ENCODE measurements at places on chromosomes 4 and X.

- no peak for DNase-seq
Observed at GRCh38 chr4:163688856-163689255, 194.4 kb downstream of the TMA16 start.

DNA sequence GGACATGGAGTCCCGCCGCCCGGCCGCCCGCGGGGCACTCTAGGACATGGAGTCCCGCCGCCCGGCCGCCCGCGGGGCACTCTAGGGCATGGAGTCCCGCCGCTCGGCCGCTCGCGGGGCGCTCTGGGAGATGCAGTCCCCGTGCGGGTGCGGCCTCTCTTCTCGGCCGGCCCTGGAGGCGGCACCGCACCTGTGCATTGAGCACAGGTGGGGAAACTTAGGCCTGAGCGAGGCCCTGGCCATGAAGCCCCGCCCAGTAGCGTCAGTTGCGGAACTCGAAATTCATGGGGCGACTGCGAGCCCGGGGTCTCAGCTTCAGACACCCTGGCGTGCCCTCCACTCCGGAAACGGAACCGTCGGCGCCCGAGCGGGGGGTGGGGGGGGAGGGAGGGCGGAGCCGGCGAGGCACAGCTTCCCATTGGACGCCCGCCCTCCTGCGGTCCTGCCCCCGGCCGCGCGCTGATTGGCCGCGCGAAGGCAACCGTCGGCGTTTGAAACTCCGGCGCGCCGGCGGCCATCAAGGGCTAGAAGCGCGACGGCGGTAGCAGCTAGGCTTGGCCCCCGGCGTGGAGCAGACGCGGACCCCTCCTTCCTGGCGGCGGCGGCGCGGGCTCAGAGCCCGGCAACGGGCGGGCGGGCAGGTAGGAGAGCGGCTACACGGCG is at the start of the genes TACC3 and TMEM129:
TACC3 (plus strand) TSS at position 519 of the 663 bp plus-strand sequence. CDS start 1,901 bp downstream, outside the sequence.
TMEM129 (minus strand) TSS at position 321 of the 663 bp plus-strand sequence. CDS start 486 bp downstream, outside the sequence.
- DNase-seq: peak; percentile 88

DNA sequence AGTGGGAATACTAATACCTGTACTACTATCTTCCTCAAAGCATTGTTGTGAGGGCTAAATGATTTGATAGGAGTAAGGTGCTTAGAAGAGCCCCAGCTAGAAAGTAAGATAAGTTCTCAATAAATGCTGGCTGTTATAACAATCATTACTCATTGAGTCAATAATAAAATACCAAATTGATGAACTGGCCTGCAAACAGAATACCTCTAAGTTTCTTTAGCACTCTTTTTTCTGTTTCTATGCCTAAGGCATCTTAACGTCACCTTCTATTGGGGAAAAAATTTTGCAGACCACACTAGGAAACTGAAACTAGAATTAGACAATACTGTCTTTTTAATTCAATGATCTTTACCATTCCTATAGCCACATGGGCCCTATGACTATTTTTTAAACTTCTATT is 1.2 kb downstream of the CLTRN start:
- no peak for DNase-seq

DNA sequence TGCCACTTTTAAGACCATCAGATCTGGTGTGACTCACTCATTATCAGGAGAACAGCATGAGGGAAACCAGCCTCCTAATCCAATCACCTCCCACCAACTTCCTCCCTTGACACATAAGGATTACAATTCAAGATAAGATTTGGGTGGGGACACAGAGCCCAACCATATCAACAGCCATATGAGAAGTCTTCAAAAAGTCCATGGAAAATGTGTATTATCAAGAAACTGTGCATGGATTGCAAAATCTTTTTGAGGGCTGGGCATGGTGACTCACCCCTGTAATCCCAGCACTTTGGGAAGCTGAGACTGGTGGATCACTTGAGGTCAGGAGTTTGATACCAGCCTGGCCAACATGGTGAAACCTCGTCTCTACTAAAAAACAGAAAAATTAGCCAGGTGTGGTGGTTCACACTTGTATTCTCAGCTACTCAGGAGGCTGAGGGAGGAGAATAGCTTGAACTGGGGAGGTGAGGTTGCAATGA is 17.8 kb upstream of the RPL39 start:
- peak; percentile 20 for DNase-seq

GRCh38 chrX:131359611-131360010 is 70.5 kb upstream of the IGSF1 start:
- DNase-seq: no peak

DNA sequence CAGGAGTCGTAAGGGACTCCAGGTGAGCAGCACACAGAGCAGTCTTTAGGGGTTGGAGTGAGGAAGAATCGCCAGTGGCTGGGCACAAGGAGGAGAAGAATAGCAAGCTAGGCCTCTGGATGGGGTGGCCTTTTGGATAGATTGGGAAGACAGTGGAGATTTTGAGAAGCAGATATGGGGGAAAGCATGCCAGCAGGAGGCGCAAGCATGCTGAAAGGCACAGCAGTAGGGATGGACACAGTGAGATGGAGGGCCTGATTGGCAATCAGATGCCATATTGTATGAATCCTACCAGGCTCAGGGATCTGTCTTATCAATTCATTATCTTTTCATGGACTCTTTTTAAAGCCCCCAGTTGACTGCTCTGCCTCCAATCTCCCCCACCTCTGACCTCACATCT is 60.4 kb upstream of the MAGEA4 start:
- DNase-seq: no peak

DNA sequence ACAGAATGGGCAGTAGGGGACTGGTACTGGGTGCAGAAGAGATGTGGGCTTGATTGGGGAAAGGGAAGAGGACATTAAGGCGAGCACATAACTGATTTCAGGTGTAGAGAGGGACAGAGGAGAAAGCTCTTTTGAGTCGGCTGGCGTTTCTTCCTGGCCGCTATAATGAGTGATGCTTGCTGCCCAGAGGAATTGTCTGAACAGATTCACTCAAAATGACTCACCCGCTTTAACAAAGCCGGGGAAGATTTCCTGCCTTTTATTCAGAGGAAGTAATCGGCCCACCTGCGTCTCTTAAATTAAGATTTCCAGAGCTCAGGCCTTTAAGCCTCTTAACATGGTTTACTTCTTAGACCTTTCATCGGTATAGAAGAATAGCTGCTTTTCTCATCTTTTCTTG is 102.1 kb upstream of the AP1S2 start:
- DNase-seq: peak; percentile 20

GRCh38 chr4:17534705-17535104 is 19.7 kb downstream of the CLRN2 start:
- DNase-seq: no peak

DNA sequence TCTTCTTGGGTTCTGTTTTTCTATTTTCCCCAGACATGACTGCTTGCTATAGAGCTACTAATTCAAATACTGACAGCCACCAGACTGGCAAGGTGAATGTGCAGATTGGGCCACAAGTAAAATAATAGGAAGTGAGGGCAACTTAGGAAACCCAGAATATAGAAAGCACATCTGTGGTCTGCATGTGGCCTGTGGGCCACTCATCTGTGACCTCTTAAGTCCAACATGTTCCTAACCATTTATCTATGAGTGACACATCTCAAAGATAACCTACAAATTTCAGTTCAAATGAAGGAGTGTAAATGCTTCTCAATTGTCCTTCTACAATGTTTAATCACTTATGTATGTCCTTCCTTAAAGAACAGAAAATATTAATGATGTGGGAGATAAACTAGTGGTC is 128.9 kb downstream of the REELD1 start:
- no peak for DNase-seq

DNA sequence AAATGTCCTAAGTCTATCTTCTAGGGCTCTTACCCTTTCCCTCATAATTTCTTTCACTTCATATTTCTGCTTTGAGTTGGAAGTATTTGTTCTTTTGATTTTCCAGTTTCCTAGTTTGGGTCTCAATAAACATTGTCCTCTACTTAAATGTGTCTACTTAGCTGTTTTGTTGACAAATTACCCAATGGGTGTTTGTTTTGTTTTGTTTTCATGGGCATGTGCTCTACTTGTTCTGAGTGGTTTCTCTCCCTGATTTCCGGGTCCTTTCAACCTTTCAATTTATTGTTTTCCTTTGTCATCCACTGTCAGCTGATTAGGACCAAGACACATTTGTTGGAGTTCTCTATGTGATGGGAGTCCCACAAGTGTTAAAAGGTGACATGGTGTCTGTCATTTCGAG is 1181.4 kb downstream of the RPA4 start:
- no peak for DNase-seq

DNA sequence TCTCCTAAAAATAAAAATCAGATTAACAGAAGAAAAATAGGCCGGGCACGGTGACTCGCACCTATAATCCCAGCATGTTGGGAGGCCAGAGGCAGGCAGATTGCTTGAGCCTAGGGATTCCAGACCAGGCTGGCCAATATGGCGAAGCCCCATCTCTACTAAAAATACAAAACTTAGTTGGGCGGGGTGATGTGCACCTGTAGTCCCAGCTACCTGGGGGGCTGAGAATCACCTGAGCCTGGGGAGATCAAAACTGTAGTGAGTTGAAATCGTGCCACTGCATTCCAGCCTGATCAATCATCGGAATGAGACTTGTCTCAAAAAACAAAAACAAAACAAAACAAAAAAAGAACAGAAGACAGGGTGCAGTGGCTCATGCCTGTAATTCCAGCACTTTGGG is 32.8 kb upstream of the NOCT start:
- no peak for DNase-seq

GRCh38 chrX:27057883-27058282 is 405.3 kb downstream of the PPP4R3C start:
- DNase-seq: no peak

DNA sequence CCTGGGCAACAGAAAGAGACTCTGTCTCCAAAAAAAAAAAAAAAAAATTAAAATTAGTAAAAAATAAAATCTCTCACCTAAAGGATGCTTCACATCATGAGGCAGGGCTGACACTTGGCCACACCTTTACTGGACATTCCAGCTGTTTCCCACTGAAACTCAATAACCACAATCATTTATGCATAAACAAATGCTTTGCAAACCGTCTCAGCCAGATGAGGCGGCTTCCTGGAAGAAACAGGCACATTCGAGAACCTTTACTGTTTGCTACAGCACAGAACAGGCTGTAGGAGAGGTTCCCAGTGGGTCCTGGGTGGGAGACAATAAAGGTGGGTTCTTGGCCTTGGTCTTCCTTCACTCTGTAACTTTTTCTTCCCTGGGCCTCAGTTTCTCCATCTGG is 10.9 kb upstream of the TBC1D14 start:
- DNase-seq: no peak

DNA sequence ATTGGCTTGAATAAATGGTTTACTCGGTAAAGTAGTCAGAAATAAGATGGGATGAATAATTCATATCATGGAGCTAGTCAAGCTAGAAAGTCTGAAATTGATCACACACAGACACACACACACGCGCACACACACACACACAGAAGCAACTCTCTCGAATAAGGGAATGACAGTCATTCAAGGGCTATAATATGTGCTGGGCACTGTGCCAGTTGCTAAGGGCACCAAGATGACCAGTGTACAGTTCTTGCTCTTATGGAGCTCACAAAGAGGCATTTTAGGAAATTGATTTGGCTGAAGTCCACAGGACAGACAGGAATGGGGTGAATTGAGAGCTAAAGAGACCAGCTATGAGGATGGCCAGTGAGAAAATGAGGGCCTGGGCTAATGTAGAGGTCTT is 34.2 kb upstream of the SH3D19 start:
- DNase-seq: peak; percentile 2

DNA sequence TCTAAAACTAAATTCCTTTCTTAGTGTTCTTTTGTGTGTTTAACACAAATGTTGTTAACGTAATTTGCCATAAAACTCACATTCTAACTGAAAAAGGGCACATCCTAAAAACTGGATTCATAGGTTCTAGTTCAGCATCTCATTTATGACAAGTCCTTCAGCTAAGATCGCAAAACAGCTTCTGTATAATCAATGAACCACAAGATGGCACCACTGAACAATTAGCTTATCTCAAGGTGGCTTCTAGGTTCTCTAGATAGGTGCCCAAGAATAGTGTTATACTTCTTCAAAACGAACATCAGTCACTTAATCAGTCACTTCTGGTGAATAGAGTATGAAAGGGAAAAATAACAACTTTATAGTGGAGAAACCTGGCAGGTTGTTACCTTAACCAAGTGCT is 54.3 kb downstream of the NRK start:
- DNase-seq: peak; percentile 4

DNA sequence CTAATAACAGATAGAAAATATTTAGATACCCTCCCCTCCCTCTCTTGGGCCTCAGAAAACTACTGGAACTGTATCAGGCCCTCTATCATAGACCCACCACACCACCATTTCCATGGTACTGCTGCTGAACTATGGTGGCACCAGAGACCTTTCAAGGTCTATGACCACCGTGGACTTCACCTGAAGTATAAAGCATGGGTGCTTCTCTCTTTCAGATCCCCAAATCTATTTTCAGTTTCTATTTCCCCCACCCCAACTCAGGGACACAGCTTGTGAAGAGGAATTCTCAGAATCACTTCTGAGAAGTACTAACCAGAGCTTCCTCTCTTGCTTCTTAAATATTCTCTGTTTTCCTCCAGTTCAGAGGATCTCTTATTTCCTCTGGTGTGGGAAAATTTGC is 840.8 kb upstream of the HTR2C start:
- DNase-seq: no peak

DNA sequence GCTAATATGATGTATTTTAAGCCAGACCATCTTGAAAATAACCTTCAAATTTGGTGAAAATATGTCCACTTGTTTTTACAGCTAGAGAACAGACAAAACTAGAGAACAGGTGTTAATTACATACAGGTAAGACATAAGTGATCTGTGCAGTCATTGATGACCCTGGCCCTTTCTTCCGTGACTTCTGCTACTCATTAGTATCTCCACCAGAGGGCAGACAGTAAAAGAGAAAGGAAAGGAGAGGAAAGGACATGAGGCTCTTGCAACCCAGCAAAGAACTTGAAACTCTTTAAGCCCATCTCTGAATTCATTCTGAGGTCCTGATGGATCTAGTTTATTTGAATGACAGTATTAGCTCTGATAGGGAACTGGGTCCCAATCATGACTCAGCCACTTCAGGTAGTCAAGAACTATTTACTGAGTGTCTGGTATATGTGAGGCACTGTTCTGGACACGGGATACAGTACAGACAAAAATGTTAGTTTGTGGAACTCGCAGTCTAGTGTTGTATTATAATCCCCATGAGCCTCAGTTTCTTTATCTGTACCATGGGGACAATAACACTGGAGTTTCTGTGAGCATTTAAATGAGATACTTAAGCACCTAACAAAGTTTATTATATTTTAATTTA is 121.0 kb upstream of the TEX13D start:
- DNase-seq: peak; percentile 30

All from fibroblast of skin of back (primary cell).